ENCODE measurements at places on chromosomes 5 and 9.

DNA sequence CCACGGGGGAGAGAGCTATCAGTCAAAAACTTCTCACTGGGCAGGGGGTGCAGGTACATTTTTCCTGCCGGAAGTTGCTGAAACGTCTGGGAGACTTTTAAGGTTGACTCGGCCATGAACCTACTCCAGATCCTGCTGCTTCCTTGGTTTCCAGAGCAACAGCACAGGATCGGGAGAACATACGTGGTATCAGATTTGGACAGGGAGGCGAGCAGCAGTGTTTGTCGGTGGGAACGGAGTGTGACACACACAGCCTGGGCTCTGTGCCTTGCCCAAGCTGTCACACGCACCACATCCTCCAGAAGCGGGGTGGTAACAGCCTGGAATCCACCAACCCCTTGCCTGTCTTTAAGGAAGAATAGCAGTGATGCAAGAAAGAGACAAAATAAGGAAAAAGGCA is 276.5 kb downstream of the SLIT3 start:
- DNase-seq = no peak

GRCh38 chr9:6106711-6107339 is 91.4 kb upstream of the RANBP6 start:
- peak; percentile 34 for DNase-seq

DNA sequence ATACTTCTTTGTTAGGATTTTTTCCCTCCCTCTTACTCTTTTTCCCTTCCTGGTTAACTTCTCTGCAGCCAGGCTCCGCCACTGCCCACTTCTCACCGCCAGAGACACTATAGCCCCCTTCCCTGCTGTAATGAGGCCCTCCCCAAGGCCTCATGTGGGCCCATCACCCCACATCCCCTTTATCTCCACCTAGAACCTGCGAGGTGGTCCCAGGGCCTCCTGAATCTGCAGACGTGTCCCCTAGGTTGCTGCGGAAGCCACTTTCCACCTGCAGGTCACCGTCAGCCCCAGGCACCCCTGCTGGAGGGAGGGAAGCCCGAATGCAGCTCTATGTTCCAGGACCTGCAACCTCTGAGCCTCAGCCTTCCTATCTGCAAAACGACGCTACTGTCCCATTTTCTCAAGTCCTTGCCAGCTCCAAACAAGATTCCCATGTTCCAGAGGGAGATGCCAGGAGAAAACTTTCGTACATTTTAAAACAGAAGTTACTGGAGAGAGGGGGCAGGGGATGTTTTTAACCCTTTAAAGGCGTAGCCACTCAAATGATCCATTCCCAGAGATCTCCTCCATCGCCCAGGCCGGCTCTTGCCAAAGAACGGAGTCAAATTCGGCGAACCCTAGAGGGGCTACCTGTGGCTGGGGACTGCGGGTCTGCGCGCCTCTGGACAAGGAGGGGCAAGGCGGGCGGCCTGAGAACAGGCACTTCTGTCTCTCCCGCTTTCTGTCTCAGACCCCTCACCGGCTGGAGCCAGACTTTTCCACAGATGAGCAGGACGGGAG is 929 bp downstream of the SH3PXD2B start:
- DNase-seq = peak; percentile 42

- peak; percentile 91 for DNase-seq
Observed at GRCh38 chr5:37738057-37738691, 101.7 kb downstream of the GDNF start.

GRCh38 chr9:135248721-135249120 is 161.3 kb downstream of the OLFM1 start:
- DNase-seq = no peak

DNA sequence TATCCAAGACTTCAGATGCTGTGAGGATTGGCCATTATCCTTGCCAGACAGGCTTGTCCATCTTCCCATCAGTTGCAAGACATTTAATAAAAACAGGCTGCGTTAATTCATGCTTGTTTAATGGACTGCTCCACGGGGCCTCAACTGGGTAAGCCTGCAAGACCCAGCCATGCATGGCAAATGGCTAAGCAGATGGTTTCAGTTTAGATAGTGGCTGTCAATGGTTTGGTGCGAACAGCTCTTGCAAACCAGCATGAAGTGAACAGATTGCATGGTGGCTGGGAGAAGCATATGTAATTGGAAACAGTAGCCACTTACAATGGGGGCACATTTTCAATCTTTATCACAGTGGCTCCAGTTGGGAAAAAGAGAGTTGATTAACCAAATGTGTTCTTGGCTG is 628.2 kb upstream of the KLF4 start:
- DNase-seq = no peak

- no peak for DNase-seq
Observed at GRCh38 chr5:125847561-125847960, 575.6 kb upstream of the GRAMD2B start.

- DNase-seq = peak; percentile 60
Observed at GRCh38 chr5:1801222-1801966, at the start of gene NDUFS6. TSS of gene NDUFS6 (plus strand) at chr5:1801407. CDS start at chr5:1801418, 11 bp downstream.
